ENCODE measurements at places on chromosomes 3 and 15. TPM values are rescaled to one million over a fixed set of nuclear protein-coding genes. Genes with fewer than 3 reads are reported as not detected.

The LRRC3B gene
- total RNA-seq, result not detected

The LMAN1L gene
- not detected for total RNA-seq

The AGBL1 gene
- not detected for total RNA-seq

The LINGO1 gene
- not detected for total RNA-seq

The BUB1B gene
- 16.2 TPM for total RNA-seq

The GOLGA6L10 gene
- 0.11 TPM for total RNA-seq

The CCDC80 gene
- 363 TPM for total RNA-seq

Measured in uterine smooth muscle cell (primary cell).